T-cell (primary cell): ENCODE measurements at places on chromosomes 7 and 10.

DNA sequence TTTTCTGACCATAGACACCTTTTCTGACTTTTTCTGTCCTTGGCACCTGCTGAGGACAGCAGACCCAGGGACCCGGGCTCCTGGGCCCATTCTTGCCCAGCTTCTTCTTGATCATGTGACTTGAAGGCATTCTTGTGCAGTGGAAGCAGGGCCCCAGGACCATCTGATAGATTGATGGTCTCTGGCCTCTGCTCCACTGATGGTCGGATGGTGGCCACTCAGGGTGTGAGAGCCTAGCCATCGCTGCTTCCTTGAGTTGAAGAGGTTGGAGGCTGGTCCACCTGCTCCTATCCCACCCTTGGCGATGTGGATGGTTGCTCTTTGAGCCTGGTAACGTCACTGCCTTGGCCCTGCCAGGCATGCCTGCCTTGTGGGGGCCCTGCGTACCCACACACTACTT, 37.8 kb upstream of the ZNF716 start:
- no peak for DNase-seq

DNA sequence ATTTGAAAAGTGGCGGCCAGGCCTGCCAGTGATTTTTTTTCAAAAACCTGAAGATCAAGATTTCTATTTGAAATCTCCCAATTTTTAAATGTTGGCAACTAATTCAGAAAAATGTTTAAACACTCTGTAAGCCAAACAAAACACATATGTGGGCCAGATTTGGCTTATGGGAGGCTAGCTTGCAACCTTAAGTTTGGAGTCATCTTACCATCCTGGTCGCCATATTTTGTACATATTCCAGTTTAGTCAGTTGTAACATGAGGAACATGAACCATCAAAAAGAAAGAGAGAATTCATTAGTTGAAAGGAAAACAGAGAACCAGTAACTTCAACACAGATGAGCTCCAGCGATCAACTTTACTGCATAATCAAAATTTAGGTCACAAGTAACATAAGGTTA, 115.4 kb downstream of the TMEM26 start:
- no peak for DNase-seq

DNA sequence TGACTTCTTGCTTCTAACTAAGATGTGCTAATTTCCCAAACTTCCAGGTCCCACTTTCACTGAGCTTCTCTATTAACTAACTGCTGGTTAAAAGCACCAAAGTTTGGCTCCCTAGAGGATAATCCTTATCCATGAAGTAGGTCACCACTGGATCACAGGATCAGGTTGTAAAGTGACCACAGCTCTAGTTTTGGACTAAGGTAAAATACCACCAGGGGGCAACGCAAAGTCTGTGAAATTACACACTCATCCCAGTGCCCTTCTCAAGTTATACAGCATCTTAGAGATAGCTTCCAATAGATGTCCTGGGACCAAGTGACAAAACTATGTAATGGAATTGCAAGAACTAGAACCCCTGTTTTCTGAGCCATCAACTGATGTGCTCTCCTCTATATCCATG, 116.4 kb upstream of the ASAH2 start:
- DNase-seq, result no peak

DNA sequence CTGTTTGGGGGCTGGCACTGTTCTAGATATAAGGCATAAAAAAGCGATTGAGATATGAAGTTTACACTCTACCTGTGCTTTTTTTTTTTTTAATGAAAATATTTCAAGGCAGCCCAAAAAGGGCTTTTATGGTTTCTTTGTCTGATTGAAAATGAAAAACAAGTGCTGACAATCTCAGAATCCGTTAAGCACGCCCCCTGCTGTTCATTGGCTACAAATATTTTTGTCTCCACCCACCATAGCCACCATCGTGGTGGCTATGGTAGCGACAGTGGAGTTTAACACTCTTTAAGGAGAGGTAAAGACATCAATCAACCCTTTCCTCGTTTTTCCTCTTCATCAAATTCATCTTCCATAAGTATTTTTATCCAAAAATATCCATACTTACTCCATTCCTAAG, 94.2 kb downstream of the CD36 start:
- no peak for DNase-seq

DNA sequence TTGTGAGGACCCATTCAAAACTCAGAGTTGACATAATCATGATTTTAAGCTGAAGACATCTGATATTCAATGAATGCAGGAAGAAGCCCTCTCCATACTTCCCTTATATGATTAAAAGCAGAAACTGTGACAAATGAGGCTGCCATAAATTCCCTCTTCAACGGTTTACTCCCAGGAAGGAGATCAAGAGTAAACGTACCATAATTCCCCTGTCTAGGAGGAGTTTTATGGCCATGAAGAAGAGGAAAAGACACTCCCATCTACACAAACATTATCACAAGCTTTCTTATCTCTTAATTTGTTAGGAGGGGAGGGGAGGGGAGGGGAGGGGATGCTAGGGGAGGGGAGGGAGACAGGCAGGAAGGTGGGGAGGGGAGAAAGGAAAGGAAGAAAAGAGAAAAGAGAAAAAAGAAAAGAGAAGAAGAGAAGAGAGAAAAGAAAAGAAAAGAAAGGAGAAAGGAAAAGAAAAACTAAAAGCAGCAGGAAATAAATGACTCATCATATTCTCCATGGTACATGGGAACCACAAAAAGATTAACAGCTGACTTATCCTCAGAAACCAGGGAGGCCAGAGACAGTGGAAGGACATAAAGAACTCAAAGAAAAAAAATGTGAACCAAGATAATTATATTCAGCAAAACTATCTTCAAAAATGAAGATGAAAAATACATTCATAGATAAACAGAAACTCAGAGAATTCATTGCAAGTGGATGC, 121.6 kb downstream of the ALOX5 start:
- no peak for DNase-seq

DNA sequence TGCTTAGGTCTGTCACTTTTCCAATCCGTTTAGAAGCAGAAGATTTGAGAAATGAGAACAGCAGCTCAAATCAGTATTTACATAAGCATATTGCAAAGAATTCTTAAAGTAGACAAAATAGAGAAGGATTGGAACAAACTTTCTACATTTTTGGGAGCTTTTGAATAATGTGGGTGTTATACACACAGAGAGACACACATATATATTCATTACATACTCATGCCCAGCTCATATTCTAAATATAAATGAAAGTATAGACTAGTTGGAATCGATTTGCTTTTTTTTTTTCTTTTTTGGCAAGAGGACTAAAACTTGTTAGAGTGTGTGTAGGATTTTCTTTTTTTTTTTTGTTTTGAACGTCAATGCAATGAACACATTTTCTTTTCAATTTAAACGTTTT, 538.9 kb downstream of the AUTS2 start:
- no peak for DNase-seq

DNA sequence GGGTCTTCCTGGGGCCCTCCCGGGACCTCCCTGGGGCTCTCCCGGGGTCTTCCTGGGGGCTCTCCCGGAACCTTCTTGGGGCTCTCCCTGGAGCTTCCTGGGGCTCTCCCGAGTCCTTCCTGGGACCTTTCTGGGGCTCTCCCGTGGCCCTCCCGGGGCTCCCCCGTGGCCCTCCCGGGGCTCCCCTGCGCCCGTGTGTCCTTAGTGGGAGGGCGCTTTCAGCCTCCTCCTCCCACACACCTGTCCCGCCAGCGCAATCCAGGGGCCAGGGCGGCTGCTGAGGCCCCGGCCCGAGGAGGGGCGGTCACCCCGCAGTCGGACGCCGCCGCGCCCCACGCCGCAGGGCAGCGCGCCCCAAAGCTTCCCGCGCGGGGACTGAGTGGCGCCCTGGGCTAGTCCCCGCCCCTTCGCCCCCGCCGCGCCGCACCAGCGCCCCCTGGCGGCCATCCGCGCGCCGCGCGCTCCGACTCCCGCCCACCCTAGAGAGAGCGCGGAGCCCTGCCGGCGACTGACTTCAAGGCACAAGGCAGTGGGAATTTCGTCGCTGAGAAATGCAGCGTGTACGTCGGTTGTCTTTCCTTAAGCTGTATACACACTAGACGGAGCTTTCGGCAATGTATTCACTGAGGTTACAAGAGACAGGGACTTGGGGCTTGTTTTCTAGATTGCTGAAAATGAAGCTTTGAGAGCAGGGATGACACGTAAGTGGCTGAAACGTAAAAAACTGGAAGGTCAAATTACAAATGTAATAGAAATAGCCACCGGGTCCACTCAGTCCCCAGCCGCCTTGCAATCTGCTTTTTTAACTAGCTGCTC, 47.1 kb downstream of the INSIG1 start:
- DNase-seq, result peak; percentile 84

DNA sequence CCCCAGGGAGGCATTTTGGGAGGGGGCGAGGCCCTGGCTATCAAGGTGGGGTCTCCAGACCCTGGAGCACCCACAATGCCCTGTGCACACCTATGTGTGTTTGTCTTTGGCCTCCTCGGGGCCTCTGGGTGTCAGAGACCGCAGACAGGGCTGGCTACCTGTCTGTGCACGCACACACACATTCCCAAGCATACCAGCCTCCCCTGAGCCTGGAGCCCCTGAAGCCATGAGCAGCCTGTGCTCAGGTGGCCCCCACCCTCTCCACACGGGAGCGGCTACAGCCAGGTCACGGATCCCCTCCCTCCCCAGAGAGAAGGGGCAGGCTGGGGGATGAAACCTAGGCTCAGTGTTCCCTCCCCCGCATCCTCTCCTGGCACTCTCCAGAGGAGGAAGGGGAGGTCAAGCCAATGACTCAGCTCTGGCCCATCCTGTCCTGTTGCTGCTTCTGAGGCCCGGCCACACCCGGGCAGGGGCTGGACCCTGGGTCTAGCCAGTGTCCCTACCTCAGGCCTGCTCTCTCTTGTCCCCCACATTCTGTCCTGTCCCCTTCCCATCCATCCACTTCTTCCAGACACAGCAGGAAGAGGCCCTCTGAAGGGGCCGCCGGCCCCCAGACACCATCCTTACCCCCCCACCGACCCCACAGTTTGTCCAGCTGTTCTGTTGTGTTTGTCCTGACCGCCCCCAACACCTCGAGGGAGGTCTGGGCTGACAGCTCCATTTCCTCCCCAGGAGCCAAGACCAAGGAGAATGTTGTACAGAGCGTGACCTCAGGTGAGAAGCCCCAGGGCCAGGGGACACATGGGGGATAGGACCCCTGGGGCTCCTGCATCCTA, 720 bp downstream of the SNCG start:
- no peak for DNase-seq

DNA sequence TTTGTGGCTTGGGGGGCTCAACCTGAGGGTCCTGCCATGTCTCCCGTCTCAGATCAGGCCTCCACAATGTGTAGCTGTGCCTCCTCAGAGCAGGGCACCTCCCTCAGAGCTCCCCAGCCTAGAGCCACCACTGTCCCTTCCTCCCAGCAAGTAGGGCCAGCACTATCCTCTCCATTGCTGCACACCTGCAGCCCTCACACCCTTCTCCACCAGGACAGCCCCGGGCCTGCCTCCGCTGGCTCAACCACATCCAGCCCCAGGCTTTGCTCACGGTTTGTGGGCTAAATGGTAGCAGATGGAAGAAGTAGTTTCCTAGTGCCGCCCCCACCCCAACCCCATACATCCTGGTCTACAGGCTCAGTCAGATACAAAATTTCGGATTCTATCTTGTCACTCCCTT, 10.1 kb downstream of the NFKB2 start:
- DNase-seq, result no peak

DNA sequence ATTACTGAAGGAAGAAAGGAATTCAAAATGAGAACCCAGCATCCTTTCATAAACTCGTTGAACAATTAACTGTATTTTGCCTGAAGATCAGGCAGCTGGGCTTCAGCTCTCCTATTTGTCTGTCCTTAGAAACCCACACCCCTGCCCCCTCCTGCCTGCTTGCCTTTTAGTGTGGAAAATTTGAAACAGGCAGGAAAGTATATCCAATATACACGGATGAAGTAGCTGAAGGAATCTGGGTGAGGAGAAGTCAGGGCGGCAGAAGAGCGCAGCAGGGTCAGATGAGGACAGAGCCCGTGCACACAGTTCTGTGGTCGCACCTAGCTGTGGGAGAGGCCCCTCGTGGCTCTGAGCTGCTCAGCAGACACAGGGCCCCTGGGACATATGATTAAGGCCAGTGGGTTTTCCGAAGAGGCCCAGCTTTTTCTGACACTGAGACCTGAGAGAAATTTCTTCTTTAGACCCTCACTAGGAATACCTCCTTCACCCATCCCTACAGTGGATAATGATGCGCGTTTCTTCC, 87.9 kb downstream of the ACTR3B start:
- DNase-seq, result no peak

DNA sequence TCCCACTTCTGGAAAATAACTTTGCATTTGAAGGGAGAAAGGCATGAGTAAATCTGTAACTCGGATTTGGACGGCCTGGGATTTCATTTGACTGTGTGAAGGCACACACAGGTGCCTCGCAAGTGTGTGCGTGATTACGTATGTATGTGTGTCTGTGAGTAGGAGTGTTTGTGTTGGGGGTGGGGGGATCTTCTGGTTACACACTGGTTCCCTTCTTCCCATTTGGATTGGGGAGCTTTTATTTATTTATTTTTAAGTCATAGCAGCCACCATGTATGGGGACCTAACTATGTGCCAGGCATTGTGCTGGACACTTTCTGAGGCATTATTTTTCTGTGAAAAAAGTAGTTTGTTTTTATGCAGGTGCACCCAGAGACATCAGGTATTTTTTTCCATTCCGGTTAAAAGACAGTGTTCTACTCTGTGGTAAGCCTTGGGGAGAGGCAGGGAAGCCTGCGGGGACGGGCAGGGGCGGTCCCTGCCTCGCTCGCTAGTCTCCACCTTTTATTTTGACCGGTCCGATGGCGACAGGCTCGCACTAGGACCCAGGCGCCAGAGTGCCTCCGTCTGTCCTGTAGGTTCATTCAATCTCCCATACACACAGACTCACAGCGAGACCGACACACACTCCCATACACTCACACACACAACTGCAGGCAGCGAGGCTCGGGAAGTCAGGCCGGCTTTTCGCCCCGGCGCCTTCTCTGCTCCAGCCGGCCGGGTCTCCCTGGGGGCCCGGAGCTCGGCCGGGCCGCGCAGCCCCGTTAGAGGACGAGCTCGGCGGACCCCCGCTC, at the start of gene MXI1:
TSS of gene MXI1 (plus strand) at position 595 of the 794 bp plus-strand sequence. CDS start 204 bp downstream, outside the sequence.
- no peak for DNase-seq

DNA sequence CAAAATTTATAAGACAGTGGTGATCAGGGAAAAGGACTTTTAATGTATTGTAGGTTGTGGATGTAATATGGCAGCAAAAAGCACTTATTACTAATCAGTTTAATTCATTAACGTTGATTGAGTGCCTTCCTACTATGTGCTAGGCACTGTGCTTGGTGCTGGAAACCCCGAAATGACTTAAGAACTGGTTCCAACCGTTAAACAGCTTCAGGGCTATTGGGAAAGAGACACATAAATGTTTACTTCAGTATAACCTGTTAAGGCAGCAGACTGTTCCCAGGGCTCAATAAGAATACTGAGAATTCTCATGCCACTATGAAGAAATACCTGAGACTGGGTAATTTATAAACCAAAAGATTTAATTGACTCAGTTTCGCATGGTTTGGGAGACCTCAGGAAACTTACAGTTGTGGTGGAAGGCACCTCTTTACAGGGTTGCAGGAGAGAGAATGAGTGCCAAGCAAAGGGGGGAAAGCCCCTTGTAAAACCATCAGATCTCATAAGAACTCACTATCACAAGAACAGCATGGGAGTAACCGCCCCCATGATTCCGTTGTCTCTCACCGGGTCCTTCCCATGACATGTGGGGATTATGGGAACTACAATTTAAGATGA, 1.1 kb upstream of the SLC25A13 start:
- DNase-seq, result no peak

GRCh38 chr10:3131098-3131497, 41.5 kb downstream of the PITRM1 start:
- DNase-seq, result no peak

GRCh38 chr10:3807211-3807927, 22.4 kb upstream of the KLF6 start:
- no peak for DNase-seq
